Activated CD4-positive, CD25-positive, alpha-beta regulatory T cell treated with anti-CD3 and anti-CD28 coated beads, Interleukin-2, amount 50 U/mL, for 16 hours (primary cell): ENCODE measurements at places on chromosomes 11 and 22.

- DNase-seq, result no peak
Observed at GRCh38 chr11:35145271-35145670, 6.3 kb downstream of the CD44 start.

GRCh38 chr11:44190883-44191230, 95.4 kb downstream of the EXT2 start:
- no peak for DNase-seq

DNA sequence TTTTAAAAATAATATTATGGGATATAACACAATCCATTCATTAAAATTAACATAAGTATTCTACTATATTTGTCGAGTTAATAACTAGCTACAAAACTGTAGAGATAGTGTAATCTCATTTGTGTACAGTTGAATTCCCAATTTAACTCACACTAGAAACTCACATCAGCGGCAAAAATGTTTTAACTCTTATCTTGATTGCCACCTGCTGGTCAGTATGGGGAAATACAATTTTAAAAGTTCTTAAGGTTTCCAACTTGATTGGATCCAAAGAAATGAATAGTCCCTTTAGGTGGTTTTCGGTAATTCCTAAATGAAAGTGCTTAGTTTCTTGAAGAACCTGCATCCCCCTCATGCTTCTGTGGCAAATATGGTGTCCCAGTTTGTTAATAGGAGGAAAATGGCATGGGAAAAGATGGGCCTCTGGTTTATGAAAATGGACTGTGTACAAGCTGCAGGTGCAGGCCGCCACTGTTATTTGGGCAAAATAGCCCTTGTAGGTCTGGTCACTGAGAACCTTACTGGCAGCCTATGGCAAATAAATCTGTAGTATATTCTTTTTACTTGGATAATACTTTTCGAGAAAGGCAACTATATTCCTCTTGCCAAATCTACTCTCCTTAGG, 33.7 kb upstream of the SLC17A6 start:
- no peak for DNase-seq

GRCh38 chr11:11370255-11370961, 17.4 kb upstream of the CSNK2A3 start:
- DNase-seq, result no peak

DNA sequence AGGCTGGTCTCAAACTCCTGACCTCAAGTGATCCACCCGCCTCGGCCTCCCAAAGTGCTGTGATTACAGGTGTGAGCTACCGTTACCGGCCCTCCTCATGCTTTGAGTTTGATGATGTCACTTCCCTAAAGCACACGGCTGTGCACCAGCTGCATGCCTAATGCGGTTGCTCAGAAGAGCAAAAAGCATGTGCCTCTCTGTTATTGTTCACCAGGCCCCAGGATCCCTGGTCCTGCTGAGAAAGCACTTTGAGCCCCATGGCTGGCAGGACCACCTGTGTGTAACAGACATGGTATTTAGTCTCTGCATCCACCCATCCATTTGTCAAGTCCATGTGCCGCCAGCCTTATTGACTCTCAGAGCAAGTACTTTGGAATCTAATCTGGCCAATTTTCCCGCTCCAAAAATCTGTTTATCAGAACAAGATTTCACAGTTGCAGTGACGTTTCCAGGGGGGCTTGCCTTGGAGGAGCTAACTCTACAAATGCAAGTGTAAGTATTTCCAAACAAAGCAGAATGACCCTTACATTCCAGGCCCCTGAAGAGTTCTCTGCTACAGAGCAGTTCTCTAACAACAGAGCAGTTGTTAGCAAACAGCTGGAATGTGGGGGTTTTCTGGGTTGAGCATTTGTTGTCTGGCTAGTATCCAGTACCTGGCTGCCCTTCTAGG, 89.4 kb downstream of the LDLRAD3 start:
- DNase-seq, result no peak

- DNase-seq, result peak; percentile 79
Observed at GRCh38 chr11:128522055-128522942, 65.1 kb downstream of the ETS1 start.

- DNase-seq, result no peak
Observed at GRCh38 chr22:42645938-42646568, 3.1 kb downstream of the CYB5R3 start.

DNA sequence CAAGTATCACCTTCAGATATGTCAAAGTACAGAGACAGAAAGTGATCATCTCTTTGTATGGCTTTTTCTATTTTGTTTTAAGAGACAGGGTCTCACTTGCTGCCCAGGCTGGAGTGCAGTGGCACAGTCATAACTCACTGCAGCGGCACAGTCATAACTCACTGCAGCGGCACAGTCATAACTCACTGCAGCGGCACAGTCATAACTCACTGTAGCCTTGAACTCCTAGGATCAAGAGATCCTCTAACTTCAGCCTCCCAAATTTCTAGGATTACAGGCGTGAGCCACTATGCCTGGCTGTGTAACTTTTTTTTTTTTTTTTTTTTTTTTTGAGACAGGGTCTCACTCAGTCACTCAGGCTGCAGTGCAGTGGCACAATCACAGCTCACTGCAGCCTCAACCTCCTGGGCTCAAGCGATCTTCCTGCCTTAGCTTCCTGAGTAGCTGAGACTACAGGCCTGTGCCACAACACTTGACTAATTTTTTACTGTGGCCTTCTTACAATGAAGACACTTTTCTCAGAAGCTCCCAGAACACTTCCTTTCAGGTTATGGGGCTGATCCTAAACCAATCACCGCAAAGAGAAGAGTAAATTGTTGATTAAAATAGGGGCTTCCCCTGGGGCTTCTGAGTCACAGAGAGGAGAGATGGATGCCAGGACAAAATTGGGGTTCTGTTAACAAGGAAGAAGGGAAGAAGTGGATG, 9.0 kb upstream of the HIKESHI start:
- no peak for DNase-seq

DNA sequence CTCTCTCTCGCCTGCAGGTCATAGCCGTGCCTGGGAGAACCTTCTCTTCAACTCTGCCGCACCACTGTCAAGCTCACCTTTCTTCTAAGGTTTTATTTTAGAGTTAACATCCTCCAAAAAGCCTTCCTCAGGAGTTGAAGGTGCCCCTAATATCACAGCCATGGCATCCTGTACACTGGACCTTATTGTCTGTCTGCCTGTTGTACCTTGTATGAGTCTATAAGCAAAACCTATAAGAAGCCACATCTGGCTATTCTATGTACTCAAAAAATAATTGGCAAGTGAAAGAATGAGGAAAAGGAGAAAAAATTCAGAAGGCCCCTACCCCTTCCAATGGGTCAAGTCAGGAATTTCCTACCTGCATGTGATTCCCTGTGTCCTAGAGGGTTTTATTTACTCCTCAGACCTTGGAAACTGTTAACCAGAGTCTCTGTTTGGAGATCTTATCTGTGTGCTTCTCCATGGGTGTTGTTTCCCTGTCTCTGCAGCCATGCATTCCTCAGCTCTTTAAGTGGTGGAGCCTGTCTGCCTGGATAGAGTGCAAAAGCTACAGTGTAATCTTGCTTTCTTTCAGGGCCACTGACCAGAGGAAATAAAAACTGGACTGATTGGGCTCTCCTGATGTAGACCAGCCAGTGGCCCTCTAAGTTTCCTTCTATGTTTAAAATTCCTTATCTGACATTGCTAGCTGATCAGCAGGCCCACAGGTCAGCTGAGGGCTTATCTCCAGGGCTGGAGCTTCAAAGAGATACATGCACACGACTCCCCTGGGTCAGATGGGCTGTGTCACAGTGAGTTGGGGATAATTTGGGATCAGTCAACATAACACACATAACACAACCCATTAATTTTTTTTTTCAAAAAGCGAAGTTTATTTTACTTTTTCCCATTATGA, 37.6 kb upstream of the TMEM135 start:
- no peak for DNase-seq

DNA sequence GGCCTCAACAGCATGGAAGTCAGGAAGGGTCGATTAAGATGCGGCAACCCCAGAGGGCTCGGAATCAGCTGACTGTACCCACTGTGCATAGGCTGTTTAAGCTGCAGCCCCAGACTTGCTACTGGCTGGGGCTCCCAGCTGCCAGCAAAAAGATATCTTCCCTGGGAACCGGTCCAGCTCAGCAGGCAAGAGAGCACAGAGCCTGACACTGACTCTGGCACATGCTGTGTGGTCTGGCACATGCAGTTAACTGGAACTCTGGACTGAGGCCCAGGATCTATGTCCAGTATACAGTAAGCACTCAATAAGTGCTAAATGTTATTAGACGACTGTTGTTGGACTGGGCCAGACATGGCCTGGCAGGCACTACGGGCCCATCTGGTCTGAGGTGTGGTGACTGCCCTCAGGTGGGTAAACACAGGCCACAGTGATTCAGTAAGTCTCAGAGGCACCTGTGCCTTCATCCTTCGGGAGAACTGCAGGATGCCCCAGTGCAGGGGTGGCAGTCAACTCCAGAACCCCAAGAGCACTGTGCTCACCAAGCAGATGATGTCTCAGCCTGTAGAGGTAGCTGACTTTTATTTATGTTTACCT, 87.6 kb downstream of the LARGE1 start:
- no peak for DNase-seq

DNA sequence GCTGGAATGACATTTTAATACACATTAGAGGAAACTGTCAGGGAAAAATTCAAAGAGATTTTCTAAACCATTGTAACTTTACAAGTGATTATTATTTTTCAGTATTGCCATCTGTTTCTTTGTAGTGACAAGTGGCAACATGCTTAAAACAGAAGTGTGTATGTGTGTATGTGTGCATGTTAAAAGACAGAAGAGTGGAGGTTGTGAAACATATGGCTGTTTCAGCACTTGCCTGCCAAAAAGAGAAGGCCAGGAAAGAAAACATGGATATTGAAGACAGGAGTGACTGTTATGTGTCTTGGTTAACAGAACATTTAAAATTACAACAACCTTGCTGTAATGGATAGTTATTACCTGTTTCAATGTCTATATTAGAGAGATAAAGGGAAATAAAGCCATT, 24.3 kb upstream of the VWA5A start:
- no peak for DNase-seq

DNA sequence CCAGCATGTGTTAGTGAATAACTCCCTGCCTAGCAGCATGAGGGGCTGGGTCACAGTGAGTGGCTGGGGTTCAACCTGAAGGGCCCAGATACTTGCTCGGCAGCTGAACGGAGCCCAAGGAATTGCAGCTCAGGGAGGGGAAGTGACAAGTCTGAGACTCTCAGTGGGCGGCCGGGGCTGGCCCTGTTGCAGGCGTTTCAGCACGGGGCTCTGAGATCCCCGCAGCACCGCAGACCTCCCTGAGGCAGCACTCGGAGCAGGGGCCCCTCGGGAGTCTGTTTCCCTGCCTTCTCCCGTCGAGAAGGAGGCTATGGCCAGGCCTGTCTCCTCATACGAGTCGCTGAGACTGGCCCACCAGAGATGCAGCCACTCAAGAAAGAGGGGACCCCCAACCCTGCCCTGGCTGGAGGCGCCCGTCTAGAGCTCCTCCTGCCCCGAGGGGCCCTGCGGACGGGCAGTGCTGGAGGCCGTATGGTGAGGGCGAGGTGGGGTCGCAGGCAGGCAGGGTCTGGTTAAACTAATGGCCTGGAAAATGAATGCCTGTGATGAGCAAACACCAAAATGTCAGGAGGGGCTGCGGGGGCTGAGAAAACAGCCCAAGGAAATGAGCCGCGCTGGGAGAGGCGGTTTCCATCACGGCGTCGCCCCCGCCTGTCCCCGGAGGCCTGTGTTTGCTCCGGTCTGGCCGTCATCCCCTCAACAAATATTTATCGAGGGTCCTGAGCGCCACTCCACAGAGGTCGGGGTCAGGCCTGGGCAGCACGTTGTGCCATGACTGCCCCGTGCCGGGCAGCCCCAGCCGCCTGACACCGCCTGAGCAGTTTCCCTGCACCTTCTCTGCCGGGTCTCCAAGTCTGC, 9.3 kb downstream of the TSSC4 start:
- DNase-seq, result no peak

- no peak for DNase-seq
Observed at GRCh38 chr11:121777056-121777455, 324.3 kb upstream of the SORL1-AS1 start.

- DNase-seq, result no peak
Observed at GRCh38 chr11:69339041-69339733, 45.2 kb downstream of the MYEOV start.

- DNase-seq, result no peak
Observed at GRCh38 chr11:20194470-20194869, 34.2 kb upstream of the DBX1 start.

GRCh38 chr11:62565100-62565802, 8.4 kb downstream of the EEF1G start:
- DNase-seq, result no peak

DNA sequence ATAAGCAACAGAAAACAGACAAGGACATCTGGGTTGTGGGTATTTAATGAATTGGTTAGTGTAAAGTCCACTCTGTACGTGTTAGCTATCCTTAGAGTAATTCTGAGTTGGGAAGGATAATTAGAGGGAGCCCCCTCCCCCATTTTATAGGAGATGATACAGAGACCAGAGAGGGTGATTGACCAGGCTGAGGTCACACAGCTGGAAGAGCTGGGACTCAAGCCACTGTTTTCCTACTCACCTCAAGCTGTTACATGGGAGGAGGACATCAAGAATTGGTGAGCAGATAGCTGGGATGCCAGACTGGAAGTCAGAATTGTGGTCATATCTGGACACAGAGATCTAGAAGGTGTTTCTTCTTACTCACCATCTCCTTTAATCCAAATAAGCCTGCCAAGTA, 8.7 kb upstream of the NPTXR start:
- DNase-seq, result no peak

- DNase-seq, result no peak
Observed at GRCh38 chr11:119223856-119224255, 17.7 kb downstream of the CBL start.

DNA sequence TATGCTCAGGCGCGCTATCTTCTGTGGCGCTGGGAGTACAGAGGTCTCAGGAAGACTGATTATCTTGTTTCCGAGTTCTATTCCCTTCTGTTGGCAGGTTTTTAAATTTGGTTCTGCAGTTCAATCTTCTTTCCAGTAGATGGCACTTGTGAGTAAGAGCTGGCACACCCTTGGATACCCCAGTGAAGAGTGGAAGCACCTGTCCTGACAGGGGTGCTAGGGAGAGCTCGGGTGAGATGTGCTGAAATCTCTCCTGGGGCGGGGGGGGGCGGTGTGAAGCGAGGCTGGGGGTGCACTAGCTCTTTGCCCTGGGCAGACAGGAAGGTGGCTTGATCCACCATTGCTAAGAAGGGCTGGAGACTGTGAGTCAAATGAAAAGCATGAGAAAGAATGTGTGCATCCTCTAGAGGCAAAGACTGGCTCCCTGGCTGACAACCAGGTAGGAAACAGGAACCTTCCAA, 679.9 kb upstream of the CCDC179 start:
- DNase-seq, result no peak

GRCh38 chr11:18365741-18366140, 28.6 kb upstream of the LDHA start:
- DNase-seq, result no peak

- DNase-seq, result no peak
Observed at GRCh38 chr11:93392867-93393266, 62.3 kb downstream of the DEUP1 start.

GRCh38 chr11:132540581-132540980, 991.7 kb downstream of the OPCML start:
- DNase-seq, result no peak

DNA sequence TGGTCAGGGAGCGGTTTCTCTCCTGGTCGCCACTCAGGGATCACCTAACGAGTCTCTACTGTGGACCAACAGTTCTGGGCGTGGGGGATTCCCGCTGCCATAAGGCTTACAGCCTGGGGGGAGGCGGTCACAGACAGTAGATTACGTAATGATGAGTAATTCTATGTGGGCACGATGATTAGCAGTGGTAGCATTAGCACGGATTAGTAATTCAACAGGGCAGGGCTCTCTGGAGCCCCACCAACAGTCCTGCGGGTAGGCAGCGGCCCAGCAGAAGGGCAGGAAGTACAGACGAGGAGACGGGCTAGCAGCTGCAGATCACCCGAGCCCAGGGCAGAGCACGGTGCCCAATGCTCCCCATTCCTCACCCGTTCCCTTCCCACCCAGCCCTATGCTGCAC, 3.6 kb downstream of the SHISAL1 start:
- no peak for DNase-seq
